ENCODE measurements at places on chromosomes 16 and 17. TPM values are rescaled to one million over a fixed set of nuclear protein-coding genes. Genes with fewer than 3 reads are reported as not detected.

The CA5A gene
- not detected for total RNA-seq

The AGRP gene
- not detected for total RNA-seq

The CSH2 gene
- total RNA-seq, result not detected

The ACSF2 gene
- 168 TPM for total RNA-seq

The NME4 gene
- 109 TPM for total RNA-seq

The SLC6A2 gene
- not detected for total RNA-seq

The CEMP1 gene
- total RNA-seq, result 0.79 TPM

The TMIGD1 gene
- total RNA-seq, result not detected

The TBC1D28 gene
- not detected for total RNA-seq

The SLC12A3 gene
- 1.6 TPM for total RNA-seq

The PERCC1 gene
- not detected for total RNA-seq

The STAT5B gene
- 9.4 TPM for total RNA-seq

The TMC8 gene
- total RNA-seq, result under 0.01 TPM

The PAM16 gene
- 26.5 TPM for total RNA-seq

The TNK1 gene
- total RNA-seq, result 14.1 TPM

The PIRT gene
- total RNA-seq, result not detected

The OTOP2 gene
- not detected for total RNA-seq

The HOXB1 gene
- total RNA-seq, result not detected

The KIF19 gene
- not detected for total RNA-seq

The FN3KRP gene
- total RNA-seq, result 19.2 TPM

The SHCBP1 gene
- 5.3 TPM for total RNA-seq

The IGFALS gene
- total RNA-seq, result not detected

The SSTR5 gene
- not detected for total RNA-seq

The SHPK gene
- total RNA-seq, result 10.2 TPM

The NHLRC4 gene
- 0.33 TPM for total RNA-seq

The MYO19 gene
- 70.1 TPM for total RNA-seq

The C16orf89 gene
- not detected for total RNA-seq

The DNASE1L2 gene
- total RNA-seq, result 0.22 TPM

The MAPT gene
- not detected for total RNA-seq

The NEUROD2 gene
- total RNA-seq, result not detected

The SLC16A13 gene
- 3.1 TPM for total RNA-seq

The CDT1 gene
- total RNA-seq, result 11.8 TPM

Data from placental epithelial cell (primary cell).